ENCODE measurements at places on chromosomes 5 and 9.

- DNase-seq, result peak; percentile 89
Measured at GRCh38 chr5:57494104-57495098, 11.8 kb upstream of the ACTBL2 start.

DNA sequence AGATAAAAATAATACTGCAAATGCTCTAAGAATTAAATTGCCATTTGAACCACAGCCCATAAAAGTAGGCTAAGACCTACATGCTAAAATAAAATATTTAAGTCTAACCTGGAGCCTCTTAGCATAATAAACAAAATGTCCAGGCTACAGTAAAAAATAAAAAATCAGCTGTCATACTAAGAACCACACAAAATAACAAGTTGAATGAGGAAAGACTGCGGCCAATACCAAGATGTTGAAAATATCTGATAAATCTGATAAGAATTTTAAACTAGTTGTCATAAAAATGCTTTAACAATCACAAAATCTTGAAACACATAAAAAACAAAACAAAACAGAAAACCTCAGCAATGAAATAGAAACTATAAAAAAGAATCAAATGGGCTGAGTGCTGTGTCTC is 336.9 kb upstream of the MSX2 start:
- DNase-seq, result no peak

DNA sequence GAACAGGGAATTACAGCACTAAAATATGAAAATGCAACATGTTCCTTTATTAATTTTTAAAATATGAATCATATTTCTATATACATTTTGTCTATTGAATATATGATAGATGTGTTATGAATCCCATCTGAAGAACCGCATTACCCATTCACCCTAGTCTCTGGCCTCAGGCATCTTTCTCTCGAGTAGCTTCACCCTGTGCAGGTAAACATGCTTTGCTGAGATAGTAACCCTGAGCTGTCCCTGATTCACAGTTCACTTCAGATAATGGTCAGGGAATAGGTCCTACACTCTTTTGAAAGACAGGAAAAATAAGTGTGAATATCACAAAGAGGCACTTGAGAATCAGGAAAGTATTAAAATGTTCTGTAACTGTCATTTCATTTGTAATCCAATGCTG is 766.8 kb downstream of the IRX1 start:
- DNase-seq, result no peak

DNA sequence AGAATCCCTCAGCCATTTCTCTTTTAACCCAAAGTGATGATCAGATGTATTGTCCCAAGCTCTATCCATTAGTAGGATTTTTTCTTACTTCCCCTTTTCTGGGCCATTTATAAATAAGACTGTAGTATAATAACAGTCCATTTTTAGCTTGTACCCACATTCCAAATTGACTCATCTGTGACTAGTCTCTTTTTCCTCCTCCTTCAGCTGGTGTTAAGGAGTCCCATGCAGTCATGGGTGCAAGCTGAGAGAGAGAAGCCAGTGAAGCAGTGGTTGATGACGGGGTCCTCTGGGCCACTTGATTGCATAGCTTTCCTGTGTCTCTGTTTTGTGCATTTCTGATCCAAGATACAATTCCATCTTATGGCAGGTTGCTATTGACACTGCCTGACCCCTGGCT is 476.0 kb upstream of the CD180 start:
- DNase-seq, result no peak

DNA sequence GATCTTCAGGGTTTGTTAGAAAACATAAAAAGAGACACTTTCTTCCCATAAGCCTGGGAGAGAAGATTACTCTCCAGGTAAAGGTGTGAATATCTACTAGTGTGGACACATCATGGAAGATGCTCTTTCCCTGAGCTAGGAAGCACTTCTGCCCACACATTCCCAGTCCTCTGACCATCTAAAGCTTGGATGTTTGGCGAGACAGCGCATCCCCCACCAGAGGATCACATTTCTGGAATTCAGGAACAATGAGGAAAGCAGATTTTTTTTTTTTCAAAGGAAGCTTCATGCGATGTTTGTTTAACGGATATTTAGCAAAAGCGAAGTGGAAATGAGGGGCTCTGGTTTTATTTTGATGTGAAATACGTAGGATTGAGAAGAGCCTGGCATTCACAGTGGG is 6.2 kb downstream of the SVEP1 start:
- DNase-seq, result no peak

DNA sequence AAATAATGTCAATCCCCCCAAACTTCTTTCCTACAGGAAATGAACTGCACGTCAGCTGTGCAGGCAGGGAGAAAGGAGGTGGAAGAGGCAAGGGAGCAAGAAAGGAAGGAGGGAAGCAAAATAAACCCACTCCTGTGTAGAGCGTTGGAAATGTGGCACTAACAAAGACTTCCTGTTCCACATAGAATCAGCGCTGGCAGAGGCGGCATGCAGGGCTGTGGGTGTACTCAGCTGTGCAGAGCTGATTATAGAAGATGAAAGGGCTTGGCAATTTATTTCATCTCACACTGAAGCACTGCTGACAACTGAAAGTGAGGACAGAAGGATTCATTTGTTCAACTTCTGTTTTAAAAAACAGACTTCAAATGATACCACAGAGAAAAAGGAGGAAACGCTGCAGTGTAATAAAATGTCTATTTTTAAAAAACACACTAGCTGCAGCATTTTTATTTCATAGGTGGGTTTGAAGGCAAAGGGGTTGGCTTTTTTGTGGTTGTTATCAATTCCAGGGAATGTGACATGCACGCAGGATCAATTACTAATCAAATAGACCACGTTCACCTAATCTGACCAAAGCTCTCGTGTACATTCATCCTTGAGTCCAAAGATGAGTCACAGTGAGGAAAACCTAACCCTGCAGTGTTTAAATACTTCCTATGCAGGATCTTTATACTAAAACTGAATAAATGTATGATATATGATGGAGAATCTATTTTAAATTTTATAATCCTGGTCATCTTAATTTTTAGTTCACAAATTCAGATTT is 583.5 kb downstream of the ZNF608 start:
- no peak for DNase-seq

- DNase-seq, result no peak
Measured at GRCh38 chr5:81972492-81972783, 615 bp downstream of the ATG10 start.

GRCh38 chr5:96440185-96440538 is 7.1 kb upstream of the PCSK1 start:
- DNase-seq, result no peak

DNA sequence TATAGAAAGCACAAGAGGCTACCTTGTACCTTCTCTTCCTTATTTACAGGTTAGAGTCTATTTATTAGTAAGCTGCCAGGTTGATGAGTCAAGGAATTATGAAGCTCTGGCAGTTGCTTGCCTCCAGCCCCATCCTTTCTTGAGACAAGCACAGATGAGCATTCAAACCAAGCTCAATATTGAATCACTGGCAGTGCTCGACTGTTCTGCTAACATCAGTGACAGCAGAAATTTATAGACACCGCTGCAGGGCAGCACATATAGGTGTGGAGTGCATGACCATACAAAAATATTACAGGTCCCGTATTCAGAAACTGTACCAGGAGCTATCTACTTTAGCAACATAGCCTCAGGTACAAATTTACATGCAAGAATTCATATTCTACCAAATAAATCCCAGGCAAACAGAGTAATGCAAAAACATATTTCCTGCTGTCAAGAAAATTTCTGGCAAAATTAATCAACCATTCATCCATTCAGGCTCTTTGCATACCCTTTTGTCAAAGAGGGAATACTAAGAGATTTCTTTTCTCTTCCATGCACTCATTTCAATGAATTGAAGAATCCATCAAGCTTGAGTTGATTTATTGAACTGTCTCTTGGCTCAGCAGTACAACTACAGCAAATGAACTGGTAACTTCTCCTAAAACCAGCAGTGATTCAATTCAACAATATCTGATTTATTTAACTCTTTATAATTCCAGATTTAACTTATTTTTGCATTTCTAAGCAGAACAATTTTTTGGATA is 26.9 kb upstream of the PCA3 start:
- DNase-seq, result no peak

GRCh38 chr5:80143491-80143890 is 108.3 kb downstream of the THBS4 start:
- DNase-seq, result no peak

DNA sequence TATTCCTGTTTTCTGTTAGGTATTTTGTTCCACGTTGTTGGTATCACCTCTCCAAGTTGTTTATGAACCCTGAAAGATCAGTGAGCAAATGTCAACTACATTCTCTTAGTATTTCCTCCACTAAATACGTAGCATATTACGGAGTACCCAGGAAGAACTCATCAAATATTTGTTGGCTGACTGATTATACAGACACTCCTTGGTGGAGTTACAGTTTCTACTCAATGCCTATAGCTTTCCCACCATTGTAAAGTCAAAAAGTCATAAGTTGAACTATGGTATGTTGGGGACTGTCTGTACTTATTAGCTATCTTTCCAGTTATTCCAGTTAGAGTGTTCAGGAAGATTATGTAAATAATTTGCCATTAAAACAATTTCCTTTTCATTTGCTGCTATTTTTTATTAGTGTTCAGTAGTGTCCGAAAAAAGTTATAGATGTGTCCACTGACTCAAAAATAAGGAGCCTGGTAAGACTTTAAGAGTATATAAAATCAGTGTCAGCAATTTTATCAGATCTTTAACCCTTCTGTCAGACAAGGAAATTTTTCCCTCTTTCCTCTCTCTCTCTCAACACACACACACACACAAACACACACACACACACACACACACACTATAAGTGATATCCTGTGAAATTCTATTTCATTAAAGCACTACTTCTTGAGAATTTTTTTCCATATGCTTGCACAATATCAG is 6.8 kb upstream of the APBA1 start:
- no peak for DNase-seq

DNA sequence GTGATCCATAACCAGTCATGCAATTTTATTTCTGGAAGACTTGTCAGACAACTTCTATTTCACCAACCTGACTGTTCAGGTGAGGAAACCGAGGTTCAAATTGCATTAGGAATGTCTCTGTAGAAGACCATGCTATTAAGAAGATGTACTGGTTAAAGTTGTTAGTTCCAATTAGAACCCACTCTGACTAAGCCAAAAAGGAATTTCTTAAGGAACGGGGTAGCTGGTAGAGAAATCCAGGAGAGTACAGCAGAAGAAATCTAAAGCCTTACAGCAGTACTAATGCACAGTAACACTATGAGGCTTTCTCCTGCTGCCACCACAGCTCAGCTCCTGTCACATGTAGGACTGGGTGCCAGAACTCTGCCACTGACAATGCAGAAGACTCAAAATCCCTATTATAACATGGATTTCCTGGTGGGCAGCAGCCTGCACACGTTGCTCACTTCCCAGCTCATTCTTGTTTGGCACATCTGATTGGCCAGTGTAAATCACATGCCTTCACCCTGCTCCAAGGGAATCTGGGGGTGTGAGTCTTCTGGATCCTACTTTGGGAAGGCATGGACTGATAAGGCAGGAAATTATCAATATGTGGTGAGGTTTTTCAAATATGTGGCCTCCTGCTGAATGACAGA is 37.1 kb downstream of the CAST start:
- no peak for DNase-seq

DNA sequence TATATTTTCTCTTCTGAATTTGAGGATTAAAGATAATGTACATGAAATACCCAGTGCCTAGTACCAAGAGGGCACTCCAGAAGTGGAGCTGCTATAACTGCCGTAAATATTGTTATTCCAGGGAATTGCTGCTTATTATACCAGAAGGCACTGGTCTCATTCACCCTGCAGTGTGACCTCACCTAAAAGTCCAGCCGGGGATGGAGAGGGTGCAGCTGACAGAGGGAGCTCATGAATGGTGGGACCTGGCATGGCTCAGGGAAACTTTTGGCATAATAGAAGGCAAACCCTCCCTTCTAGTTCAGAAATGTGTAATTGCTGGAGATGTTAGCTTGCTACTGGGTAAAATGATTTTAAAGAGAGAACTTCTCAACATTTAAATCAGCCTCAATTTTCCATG is 108.5 kb downstream of the MVB12B start:
- no peak for DNase-seq
